Activated T-helper 1 cell treated with Interleukin-2 at 50 U/mL for 16 hours (primary cell): ENCODE measurements at places on chromosomes 5 and 9.

- DNase-seq: no peak
Observed at GRCh38 chr9:68552700-68553476, 12.2 kb upstream of the TMEM252 start.

- no peak for DNase-seq
Observed at GRCh38 chr5:132475497-132475882, 15.1 kb downstream of the IRF1 start.

- DNase-seq: no peak
Observed at GRCh38 chr5:88489364-88489763, 220.7 kb upstream of the TMEM161B start.

- no peak for DNase-seq
Observed at GRCh38 chr5:68261169-68261568, 45.6 kb downstream of the PIK3R1 start.

DNA sequence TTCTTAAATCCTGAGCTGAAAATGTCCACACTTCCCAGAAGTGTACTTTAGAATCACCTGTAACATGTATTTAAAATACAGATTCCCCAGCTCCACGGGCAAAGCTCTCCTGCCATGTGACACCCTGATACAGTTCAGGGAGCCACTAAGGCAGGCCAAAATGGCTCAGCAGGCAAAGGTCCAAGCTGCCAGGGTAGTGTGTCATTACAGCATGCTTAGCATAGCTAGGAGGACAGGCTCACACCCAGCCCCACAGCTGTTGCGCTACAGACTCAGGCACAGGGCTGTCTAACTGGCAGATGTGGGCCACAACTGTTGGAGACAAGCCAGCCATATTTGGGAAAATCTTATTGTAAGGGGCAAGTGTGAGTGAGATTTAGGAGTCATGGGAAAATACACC, 73.0 kb downstream of the C9orf85 start:
- DNase-seq: no peak

DNA sequence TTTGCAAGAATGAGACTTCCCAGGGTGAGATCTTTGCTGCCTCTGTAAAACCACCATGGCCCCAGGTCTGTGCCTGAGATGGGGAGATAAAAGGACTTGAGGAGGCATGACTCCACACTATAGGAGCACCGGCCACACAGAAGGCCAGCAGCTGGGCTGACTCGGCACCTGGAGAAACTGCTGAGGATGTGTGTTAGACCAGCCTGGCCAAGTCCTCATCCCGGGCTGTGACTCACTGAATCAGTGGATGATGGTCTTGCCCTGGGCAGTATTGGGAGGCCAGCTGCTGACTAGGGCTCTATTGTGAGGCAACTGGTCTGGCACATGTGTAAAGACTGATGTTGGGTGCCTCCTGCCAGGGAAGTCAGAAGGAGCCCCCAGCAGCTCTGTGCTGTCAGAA, 286.2 kb downstream of the ACTL7B start:
- DNase-seq: no peak

GRCh38 chr9:116975126-116975525, 288.0 kb downstream of the TRIM32 start:
- DNase-seq: no peak

- DNase-seq: no peak
Observed at GRCh38 chr9:113012492-113012891, 500 bp upstream of the ZNF883 start.

DNA sequence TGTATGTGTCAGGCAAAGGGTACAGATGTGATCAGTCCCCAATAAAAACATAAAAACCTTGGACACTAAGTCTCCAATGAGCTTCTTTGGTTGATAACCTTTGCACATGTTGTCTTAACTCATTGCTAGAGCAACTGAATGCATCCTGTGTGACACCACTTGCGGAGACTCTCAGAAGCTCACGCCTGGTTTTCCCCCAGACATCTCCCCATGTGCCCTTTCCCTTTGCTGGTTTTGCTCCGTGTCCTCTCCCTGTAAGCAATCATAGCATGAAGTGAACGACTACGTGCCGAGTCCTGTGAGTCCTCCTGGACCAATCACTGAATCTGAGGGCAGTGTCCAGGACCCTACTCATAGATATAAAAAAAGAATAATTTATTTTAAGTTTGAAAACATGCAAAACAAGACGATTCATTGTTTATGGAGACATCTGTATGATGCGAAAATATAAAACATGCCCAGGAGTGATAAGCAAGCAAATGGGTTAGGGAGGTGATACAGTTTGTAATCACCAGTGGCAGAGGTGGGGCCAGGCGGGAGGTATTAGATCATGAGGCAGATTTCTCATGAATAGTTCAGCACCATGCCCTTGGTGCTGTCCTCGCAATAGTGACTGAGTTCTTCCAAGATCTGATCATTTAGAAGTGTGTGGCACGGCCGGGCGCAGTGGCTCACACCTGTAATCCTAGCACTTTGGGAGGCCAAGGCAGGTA, 115.5 kb downstream of the MED10 start:
- no peak for DNase-seq

DNA sequence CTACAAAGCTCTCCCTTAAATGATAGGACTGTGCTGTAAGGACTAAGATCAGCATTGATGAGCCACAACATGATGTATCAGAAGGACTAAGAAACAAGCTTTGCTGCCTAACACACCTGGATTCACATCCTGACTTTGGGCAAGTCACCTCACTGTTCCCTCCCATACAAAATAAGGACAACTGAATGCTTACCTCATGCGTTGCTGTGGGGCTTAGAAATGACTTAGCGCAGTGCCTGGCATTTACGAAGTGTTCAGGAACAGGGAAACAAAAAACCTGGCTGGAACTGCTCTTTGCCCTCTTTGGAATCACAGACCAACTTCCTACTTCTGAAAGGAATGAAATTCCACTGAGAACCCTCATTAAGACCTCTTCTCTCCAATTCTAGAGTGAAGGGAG, 113.7 kb downstream of the BAAT start:
- DNase-seq: no peak

DNA sequence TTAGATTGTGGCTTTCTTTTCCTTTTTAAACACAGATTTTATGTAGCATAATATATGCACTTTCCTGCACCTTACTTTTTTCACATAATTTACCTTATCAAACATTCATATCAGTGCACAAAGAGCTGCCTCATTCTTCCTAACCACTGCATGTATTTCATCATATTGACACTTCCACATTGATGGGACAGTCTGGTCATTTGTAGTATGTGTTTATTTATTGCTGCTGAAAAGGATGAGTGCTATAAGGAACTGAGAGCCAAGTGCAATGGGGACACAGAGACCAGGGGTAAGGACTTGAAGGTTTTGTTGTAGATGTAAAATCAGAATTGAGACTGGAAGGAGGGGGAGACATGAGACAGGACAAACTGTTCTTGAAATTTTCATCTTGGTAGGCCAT, 193.8 kb downstream of the SMARCA2 start:
- DNase-seq: no peak

DNA sequence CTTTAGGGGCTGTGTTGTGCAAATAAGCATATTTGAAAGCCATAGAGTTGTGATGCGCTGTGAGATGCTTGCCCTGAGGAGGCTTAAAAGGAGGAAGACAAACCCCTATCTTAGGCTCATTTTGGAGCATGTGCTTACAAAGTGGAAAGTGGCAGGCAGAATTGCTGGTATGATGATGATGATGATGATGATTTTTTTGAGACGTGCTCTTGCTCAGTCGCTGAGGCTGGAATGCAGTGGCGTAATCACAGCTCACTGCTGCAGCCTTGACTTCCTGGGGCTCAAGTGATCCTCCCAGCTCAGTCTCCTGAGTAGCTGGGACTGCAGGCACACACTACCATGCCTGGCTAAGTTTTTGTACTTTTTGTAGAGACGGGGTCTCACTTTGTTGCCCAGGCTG, 1.7 kb downstream of the CNOT8 start:
- DNase-seq: no peak
